ENCODE measurements at places on chromosomes 3 and 15.

DNA sequence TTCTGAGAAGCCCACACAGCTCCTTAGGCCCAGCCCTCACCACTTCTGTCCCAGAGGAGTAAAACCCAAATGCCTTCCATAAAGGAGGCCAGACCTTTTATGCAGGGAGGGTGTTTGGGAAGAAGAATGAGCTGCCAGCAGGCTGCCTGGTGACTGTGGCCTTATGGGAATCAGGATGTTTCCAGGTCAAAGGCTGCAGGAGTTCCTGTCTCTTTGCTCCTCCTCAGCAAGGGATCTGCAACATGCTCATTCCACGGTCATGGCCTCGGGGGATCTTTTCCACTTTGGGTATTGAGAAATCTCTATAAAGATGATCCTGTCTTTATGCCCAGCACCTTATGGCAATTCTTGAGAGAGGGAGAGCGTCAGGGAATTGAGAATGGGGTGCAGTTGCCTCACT, 25.2 kb upstream of the MAGEF1 start:
- DNase-seq: no peak

GRCh38 chr15:63971904-63972303, 74.4 kb downstream of the DAPK2 start:
- DNase-seq: no peak

GRCh38 chr15:80182611-80183261, 29.9 kb downstream of the FAH start:
- no peak for DNase-seq

GRCh38 chr15:78992416-78993256, 47.8 kb upstream of the CTSH start:
- DNase-seq: no peak

- no peak for DNase-seq
Measured at GRCh38 chr15:35210370-35210769, 125.3 kb upstream of the NANOGP8 start.

Measured in activated CD8-positive, alpha-beta memory T cell treated with anti-CD3 and anti-CD28 coated beads for 1 hour (primary cell).